ENCODE measurements at places on chromosomes 16 and 17.

DNA sequence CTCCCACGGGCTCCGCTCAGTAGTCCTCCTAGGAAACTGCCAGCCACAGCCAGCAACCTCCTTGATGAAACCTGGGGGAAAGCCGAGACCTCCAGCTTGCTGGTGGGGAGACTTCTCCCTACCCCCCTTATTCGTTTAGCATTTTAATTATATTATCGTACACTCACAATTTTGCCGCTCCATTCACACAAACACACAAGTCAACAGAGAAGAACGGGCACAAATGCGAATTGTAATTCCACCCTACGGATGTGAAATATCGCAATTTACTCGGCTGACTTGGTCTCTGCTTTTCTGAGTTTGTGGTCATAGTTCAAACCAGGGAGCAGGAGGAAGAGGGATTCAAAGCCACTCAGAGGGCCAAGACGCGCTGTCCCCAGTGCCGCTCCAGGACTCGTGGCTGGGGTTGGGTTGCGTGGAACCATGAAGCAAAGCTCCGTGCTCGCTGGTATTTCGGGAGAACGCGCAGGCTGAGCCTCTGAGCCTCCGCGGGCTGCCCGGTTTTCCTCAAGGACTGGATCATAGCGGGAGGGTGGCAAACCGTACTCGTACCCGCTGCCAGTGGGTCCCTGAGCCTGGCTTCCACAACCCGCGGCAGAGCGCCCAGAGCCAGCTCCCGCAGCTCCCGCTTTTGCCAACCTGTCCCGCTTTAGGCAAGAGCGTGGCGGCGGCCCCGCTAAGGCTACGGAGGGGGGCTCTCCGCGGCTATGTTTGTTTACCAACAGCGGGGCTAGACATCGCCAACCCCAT lies 2.0 kb downstream of the LHX1 start:
- no peak for DNase-seq

- DNase-seq, result no peak
These were observed 226.1 kb downstream of the ZNF423 start for GRCh38 chr16:49629851-49630250.

GRCh38 chr17:17114592-17115225 lies 72.5 kb downstream of the MPRIP start:
- DNase-seq, result no peak

- no peak for DNase-seq
These were observed 104.6 kb downstream of the RBFOX1 start for GRCh38 chr16:7437135-7437804.

DNA sequence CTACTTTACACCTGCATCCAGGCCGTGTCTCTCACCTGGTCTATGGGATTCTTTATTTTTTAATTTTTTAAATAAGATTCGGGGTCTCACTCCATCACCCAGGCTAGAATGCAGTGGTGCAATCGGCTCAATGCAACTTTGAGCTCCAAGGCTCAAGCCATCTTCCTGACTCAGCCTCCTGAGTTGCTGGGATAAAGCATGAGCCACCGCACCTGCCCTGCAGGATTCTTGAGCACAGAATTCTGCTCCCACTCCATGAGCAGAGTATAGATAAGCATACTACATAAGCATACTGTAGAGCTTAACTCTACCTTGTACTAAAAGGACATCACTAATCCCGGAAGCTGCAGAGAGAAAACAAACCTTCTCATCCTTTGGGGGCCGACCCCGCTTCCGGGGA lies 15.5 kb downstream of the GLYR1 start:
- DNase-seq, result no peak

- no peak for DNase-seq
These were observed 515.8 kb upstream of the SALL1 start for GRCh38 chr16:51666821-51667220.

DNA sequence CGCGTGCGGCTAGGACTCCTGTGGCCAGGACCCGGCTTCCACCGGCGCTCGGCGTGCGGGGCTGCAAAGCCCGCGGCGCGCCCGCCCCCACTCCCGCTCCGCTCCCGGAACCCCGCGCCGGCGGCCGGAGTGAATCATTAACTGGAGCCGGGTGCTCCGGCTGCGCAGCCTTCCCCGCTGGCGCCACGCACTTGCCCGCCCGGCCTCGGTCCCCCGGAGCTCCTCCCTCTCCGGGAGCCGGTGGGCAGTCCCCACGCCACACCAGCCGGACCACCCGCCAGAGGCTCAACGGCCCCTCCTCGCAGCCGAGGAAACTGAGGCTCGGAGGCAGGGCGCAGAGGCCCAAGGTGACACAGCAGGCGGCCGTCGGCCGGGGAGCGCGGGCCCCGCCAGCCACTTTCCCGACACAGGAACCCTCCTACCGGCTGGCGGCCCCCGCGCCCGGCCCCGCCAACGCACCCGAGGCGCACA lies 580 bp downstream of the BCAR1 start:
- DNase-seq, result no peak

- DNase-seq, result no peak
These were observed 28.0 kb upstream of the TBX2 start for GRCh38 chr17:61371606-61372005.

DNA sequence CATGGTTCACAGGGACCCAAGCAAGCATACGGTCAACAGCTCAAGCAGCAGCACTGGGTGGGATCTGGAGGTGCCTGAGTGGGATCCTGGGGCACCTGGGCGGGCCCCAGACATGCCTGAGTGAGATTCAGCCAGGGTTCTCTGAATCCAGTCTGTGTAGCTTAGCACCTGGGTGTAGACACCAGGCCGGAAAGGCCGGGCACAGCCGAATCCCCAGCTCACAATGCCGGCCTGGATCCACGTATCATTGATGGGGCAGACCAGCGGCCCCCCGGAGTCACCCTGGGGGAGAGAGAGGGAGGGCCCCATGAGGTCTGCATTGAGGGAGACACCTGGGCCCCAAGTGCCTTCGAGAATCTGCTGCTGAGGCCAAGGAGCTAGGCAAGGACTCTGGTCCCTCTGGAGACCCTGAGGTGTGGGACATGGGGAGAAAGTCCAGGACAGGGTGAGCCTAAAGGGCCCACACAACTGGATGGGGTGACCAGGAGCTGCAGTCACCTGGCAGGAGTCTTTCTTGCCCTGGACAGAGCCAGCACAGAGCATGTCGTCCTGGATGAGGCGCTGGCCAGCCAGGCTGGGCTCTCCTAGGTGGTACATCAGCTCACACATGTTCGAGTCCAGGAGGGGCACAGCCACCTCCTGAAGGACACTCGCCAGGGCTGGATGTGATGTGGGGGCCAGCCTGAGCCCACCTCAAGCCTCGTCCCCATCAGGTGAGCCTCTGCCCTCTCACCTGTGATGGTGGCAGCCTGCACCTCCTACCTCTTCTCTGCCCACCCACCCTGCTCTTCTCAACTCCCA lies 9.7 kb downstream of the ZG16B start:
- no peak for DNase-seq

DNA sequence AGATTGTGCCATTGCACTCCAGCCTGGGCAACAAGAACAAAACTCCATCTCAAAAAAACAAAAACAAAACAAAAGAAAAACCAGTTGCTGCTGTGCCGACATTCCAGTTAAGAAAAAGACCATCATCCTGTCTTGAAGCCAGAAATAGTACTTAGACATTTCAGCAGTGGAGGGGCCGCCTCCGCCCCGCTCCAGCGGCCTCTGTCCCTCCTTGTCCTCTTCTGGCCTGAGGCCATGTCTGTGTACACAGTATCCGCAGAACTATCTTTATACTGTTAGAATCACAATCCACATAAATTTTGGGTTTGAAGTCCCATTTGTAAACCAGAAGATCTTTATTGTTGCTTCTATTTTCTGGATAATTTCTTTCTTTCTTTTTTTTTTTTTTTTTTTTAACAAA lies 24.9 kb downstream of the ZC3H18 start:
- DNase-seq, result no peak

- no peak for DNase-seq
These were observed 1.2 kb downstream of the CNTNAP1 start for GRCh38 chr17:42683407-42684034.

GRCh38 chr17:37391146-37391545 lies 15.4 kb downstream of the C17orf78 start:
- DNase-seq, result no peak

DNA sequence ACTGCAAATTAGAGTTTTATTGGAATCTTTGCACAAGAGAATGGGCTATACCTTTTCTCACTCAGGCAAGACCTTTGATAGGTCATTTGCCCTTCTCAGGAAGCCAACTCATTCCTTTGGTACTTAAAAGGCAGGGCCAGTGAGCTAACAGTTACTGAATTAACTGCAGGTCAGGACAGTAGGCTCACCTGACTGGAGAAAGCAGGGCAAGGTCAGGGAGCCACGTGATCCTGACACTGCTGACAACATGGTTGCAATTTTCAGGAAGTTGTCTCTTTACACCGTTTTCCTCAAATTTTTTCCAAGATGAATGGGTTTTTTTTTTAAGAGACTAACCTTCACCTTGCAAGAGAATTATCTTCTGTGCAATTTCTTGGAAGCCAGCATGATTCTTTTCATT lies 21.1 kb downstream of the CPSF4L start:
- DNase-seq, result no peak

DNA sequence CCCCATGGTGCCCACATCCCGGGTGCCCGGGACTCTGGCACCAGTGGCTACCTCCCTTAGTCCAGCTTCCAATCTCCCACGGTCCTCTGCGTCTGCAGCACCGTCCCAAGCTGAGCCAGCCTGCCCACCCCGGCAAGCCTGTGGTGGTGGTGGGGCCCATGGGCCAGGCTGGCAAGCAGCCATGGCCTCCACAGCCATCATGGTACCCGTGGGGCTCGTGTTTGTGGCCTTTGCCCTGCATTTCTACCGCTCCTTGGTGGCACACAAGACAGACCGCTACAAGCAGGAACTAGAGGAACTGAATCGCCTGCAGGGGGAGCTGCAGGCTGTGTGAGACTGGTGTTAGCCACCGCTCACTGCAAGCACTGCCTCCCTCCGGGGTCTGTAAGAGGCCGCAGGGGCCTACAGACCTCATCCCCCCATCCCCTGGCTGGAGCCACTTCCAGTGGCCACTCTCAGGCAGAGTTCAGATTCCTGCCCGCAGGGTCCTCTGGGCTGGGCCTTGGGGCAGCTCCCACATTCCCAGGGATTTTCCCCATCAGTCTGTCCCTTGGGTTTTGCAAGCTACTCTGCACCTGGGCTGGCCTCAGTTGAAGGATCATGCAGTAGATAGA lies 3.9 kb upstream of the SETD1A start:
- peak; percentile 43 for DNase-seq

DNA sequence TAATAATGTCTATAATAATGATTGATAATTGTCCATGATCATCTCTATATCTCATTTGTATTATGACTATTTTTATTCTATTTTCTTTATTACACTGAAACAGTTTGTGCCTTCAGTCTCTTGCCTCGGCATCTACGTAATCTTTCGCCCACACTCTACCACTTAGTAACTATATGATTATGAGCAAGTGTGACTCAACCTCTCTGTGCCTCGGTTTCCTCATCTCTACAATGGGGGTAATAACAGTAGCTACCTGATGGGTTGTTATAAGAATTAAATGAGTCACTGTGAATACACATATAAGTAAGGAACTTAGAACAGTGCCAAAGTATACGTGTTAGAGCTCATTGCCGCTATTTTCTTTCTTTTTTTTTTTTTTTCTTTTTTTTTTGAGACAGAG lies 3.7 kb upstream of the SLC16A11 start:
- no peak for DNase-seq

DNA sequence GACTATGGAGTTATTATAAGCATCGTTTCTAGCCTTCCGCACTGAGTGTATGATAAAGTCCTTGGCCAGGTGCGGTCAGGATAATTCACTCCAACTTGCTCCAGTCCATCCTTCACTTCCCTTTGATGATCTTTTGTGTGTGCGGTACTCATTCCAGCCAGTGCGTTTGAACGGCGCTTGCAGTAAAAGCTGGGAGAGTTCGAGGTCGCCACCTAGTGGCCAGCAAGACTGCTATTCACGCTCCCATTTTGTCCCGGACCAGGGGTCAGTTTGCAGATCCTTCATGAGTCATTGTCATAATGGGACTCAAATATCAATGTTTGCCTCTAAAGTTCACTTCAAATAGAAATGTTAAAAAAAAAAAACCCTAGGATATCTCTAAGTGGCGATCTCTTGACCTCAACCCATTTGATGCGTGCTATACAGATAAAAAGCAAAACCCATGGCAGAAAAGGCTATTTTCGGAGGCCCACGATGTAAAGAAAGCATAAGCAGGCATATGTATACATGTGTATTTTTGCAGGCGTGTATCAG lies 417.1 kb downstream of the TMEM114 start:
- no peak for DNase-seq

DNA sequence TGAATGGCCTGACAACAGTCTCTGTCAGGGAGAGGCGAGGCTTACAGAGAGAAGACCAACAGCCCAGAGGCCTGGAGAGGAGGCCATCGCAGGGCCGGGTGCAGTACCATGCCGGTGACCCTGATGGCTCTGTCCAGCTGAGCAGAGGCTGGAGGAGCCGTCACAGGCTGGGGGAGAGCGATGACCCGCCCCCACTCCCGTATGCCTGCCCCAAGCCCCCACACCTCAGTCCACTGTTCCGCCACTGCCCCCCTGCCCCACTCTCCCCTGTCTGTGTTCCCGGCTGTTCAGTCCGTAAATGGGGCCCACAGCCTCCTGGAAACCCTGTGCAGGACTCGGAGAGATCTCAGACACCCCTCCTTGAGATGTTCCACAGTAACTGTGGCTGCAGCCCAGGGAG lies 12.8 kb upstream of the FAM83G start:
- no peak for DNase-seq

DNA sequence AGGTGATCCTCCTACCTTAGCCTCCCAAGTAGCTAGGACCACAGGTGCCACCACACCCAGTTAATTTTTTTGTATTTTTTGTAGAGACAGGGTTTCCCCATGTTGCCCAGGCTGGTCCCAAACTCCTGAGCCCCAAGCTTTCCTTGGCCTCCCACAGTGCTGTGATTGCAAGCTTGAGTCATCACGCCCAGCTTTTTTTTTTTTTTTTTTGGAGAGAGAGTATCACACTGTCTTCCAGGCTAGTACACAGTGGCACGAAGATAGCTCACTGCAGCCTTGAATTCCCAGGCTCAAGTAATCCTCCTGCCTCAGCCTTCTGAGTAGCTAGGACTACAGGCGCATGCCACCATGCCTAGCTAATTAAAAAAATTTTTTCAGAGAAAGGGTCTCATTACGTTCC lies 27.2 kb downstream of the HEATR9 start:
- no peak for DNase-seq

DNA sequence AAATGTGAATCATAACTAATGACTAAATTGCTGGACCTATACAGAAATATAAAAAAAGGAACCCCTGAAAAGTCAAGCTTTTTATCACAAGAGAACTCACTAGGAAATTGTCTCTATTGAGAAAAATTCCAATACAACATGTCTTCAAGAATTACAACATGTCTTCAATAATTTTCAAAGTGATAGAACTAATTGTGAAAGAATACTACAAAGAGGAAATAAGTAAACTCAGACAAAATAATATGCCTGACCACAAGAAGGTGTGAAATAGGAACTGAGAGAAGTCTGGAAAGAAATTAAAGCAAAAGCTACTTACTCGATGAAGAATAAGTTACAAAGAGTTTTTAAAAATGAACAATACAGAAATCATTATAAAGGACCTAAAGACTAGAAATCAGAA lies 29.9 kb upstream of the OR1G1 start:
- no peak for DNase-seq

- DNase-seq, result no peak
These were observed 13.3 kb upstream of the OR1F1 start for GRCh38 chr16:3174618-3175148.

Measured in activated CD4-positive, alpha-beta T cell treated with anti-CD3 and anti-CD28 coated beads for 24 hours (primary cell).